ENCODE measurements at places on chromosomes 5 and 9. TPM values are rescaled to one million over a fixed set of nuclear protein-coding genes. Genes with fewer than 3 reads are reported as not detected.

The FBXL17 gene
- total RNA-seq, result 13.5 TPM

The TEX48 gene
- not detected for total RNA-seq

The SPATA31A1 gene
- not detected for total RNA-seq

The CD72 gene
- total RNA-seq, result 0.27 TPM

GRCh38 chr5:131991593-131992324 is 19.7 kb downstream of the ACSL6 start:
- H3K27ac ChIP-seq, result no peak overlapping the region
- DNase-seq, result no peak
- no peak overlapping the region for H3K4me3 ChIP-seq

Data from esophagus squamous epithelium (tissue), 5 donors.